ENCODE measurements at places on chromosomes 2 and 18.

DNA sequence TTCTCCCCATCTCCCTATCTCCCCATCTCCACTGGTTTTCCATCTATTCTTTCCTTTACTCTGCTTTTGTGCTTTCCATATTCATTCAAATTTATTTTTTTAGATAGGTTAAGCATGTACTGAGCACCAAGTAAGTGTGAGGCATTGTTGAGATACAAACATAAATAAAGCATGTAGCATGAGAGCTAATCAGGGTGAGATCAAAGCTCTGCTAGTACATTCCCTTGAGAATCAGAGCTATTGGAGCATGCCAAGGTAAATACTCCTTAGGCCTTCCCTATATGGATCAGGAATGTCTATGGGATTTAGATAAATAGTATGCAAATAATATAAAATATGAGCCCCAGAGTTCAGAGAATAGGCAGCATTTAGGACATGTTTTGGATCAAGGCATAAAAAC, 25.3 kb downstream of the BABAM2 start:
- no peak for DNase-seq

GRCh38 chr2:223100061-223100511, 48.1 kb downstream of the KCNE4 start:
- DNase-seq = no peak

GRCh38 chr18:74869904-74870863, 272.5 kb downstream of the ZNF407 start:
- DNase-seq = no peak

- DNase-seq = peak; percentile 21
Observed at GRCh38 chr18:37537868-37538525, 27.6 kb downstream of the CELF4 start.

DNA sequence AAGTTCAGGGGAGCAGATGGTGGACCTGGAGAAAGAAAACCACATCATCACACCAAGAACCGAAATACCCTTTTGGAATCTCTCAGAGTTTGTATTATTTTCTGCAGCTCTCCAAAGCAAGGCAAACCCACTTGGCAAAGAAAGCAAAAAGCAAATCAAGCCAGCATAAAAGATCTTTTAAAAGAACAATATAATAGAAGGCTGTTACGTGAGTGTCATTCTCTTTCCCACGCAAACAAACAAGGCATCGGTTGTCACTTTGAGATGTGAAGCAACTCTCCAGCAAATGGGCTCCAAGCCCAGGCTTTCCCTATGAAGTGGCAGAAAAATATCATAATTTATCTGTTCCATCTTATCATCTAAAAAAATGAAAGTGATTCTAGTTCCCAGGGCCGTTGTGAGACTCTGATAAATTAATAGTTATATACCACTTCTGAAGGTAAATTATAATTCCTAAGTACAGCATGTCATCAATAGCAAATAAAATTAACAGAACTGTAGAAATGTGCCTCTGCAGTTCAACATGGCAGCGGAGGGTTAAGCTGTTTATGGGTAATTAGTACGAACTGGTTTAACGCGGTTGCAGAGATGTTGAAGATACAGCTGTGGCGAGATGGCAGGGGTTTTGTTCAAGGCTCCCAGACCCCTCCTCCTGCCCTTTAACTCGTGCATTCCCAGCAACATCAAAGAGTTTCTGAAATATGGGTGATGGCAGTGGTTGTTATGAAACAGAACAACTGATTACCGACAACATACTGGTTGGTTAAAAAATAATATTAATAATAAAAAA, 89.2 kb downstream of the EPHA4 start:
- DNase-seq = no peak

DNA sequence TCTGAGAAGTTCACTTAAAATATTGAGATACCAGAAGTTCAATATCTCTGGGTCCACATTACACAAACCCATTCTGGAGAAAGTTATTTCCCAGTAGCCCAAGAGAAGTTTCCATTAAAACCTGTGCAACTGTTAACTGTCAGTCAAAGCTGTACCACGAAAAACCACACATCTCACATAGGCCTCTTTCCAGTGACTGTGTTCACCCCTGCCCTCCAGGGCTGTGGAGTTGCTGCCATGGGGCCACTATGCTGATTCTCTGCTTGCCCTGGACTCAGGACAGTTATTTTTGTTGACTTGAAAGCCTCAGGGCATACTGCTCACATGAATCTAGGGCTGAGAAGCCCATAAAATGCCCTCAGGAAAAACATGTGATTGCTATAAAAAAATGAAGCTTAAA, 153.8 kb downstream of the PIEZO2 start:
- no peak for DNase-seq

- no peak for DNase-seq
Observed at GRCh38 chr2:72427022-72427861, 279.6 kb upstream of the CYP26B1 start.

DNA sequence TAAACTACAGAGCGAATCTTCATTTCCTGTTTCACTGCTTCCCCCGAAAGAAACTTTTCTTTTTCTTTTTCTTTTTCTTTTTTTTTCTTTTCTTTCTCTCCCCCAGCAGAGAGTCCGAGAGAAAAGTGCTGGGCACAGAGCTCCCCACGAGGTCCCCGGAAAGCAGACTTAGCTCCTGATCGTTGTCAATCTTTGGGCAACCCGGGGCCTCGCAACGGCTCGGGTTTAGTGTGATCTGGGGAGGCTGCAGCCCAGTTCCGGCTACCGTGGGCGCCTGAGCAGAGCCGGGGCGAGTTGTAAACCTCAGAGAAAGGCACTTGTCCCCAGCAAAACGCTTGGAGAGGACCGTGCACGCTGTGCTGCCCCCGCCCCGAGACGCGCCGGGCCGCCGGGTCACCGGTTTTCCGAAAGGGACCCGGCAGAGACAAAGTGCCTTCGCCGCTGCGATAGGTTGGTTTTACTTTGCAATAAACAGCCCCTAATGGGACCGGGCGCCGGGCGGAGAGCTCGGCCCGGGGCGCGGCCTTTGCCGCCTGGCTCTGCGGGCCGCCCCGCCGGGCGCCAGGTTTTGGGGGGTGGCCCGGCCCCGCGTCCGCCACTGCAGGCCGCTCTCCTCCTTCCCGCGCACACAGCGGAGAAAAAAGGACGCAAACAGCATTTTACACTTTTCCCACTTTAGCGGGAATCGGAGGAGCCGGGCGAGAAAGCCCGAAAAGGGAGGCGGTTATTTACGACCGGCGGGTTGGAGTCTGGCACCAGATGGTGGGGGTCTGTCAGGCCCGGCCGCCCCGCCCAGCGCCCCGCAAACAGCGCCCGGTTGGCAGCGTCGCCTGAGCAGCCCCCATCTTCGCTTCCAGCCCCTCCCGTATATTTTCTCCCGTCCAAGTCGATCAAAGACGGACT, 136.0 kb downstream of the INSIG2 start:
- no peak for DNase-seq

- no peak for DNase-seq
Observed at GRCh38 chr2:241788572-241788971, 11.9 kb downstream of the GAL3ST2 start.

GRCh38 chr2:207423886-207424285, 105.9 kb upstream of the CREB1 start:
- DNase-seq = no peak

GRCh38 chr18:63238693-63239075, 80.9 kb downstream of the BCL2 start:
- DNase-seq = no peak

GRCh38 chr2:209468846-209469245, 45.0 kb downstream of the MAP2 start:
- DNase-seq = no peak

DNA sequence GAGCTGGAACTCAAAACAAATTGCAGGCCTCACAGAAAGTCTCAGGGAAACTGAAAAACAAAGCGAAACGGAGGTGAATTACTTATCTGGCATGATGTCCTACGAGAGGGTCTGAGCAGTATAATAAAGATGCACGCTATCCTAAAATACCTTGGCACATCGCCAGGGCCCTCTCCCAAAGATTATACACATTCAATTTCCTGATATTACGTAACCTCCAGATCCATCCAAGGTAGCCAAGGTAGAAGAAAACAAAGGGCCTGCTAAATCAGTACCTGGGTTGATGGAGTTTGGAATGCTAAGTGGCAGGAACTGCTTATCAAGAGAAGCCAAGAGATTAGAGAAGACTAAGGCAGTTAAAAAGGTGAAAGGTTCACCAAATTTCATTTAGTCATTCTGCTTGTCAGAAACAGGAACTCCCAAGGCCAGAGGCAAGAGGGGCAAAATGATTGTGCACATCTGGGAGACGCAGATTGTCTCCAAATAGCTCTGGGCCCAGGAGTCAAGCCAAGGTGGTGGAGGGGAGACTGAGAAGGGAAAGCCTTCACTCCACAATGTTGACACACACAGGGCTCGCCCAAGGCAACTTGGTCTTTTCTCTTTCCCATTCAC, 236.8 kb upstream of the ATP5MC3 start:
- DNase-seq = no peak

GRCh38 chr2:233926806-233927205, 9.6 kb downstream of the TRPM8 start:
- no peak for DNase-seq

DNA sequence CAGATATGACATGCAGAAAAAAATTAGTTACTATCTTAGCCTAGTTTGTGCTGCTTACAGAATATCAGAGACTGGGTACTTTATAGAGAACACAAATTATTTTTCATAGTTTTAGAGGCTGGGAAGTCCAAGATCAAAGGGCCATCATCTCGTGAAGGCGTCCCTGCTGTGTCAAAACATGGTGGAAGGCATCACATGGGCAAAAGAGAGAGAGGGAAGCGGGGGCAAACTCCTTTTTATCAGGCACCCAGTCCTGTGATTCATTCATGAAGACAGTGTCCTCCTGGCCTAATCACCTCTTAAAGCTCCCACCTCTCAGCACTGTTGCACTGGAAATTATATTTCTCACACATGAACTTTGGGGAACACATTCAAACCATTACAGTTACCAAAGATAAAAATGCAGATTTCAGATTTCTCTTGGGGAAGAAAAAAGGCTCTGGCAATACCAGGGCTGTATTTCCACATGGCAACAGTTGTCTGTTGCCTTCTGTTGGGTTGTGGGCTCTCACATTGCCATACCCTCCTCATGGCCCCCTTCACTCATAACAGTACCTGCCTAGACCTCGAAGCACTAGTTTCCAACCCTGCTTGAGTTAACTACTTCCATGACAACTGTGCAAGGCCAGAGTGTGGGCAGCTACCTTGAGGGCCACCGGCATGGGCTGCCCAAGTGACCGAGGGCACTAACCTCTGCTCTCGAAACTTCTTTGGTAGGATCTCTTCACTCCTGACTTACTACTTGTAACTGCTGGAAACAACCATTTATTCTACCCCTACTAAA, 2.7 kb upstream of the ACTR3 start:
- DNase-seq = no peak

GRCh38 chr2:184004289-184004947, 593.9 kb upstream of the ZNF804A start:
- no peak for DNase-seq

DNA sequence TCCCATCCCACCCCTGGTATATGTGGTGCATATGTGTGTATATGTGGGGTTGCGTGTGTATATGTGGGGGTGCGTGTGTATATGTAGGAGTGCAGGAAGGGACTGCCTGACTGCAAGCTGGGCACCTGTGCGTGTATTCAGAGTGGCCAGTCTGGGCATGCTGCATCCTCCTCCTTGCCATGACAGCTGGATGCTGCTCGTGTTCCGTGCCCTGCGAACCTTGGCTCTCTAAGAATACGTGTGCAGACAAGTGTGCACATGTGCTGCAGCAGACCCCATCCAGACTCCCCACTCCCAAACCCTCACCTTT, 222.1 kb downstream of the CELF4 start:
- no peak for DNase-seq

GRCh38 chr2:237075749-237076599, 9.7 kb upstream of the COPS8 start:
- no peak for DNase-seq

- no peak for DNase-seq
Observed at GRCh38 chr2:127769587-127769986, 41.4 kb downstream of the WDR33 start.

- no peak for DNase-seq
Observed at GRCh38 chr2:53952519-53952918, 18.3 kb downstream of the PSME4 start.

DNA sequence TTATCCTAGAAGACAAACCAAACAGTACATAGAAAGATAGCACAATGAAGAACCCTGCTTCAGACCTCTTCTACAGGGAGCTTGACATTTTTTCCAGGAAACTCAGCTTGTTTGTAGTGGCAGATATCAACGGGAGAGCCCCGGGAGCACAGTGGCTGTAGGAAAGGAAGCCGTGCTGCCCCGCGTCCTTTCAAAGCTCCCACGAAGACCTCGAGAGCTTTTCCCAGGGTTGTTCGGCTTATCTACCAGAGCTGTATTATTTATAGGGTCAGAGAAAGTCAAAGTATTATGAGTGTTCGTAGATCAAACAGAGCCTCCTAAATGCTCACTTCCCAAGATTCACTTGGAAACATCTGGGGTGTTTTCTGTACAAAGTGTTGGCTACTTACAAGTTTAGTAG, 167.1 kb upstream of the COPS8 start:
- no peak for DNase-seq

GRCh38 chr2:126253669-126254068, 402.3 kb upstream of the GYPC start:
- no peak for DNase-seq

DNA sequence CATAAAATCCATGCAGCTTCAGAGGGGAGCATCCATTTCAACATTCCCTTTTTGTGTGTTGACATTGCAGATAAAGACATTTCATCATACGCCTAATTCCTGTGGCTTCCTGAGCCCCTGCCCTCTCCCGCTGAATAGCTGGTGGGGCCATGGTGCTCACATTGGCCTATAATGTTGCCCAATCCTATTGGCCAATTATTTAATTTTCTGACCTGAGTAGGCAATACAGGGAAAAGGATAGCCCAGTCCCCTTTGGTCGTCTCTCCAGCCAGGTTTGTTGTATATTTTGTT, 163.8 kb upstream of the MYCN start:
- no peak for DNase-seq

GRCh38 chr2:28313220-28313784, 79.4 kb upstream of the FOSL2 start:
- no peak for DNase-seq
